ENCODE measurements at places on chromosomes 12 and 14.

- peaks cover 22% of the 10 kb centered on the region for H3K4me1 ChIP-seq
- no peak overlapping the region for H3K27ac ChIP-seq
- H3K4me3 ChIP-seq, result no peak overlapping the region
- no peaks in the 10 kb centered on the region for H3K36me3 ChIP-seq
Measured at GRCh38 chr14:93764211-93764659, 24.1 kb downstream of the PRIMA1 start.

DNA sequence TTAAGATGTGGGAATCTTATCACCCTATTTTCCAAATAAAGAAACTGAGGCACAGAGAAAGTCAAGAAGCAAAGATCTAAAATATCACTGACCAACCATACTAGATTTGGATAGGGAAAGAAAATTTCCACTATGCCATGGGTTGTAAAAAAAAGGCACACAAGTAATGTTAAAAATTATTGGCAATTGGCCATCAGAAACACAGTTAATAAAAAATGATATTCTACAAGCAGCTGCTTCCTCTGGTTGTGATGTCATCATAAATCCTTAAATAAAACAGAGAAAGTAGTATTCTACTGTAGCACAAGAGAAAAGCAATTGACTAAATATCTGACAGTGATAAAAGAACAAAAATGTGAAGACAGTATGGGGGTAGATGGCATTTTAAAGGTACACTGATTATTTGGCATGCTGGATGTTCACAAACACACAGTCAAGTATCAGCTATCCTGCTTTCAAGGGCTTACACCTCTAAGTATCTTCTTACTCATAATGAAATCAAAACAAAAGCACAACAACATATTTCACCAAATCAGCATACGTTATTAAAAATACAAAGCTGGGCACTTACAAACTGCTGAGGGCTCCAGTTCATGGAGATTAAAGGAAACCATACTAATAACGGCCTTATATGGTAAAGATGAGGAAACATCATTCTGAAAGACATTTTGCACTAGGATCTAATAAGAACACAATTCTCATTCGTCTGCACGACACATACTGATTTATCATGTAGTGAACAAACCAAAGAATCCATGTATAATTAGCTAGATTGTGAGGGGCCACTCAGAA, 45.7 kb downstream of the CORO1C start:
- no peaks in the 10 kb centered on the region for H3K27me3 ChIP-seq
- no peak for DNase-seq
- peaks cover 58% of the 10 kb centered on the region for H3K4me1 ChIP-seq

DNA sequence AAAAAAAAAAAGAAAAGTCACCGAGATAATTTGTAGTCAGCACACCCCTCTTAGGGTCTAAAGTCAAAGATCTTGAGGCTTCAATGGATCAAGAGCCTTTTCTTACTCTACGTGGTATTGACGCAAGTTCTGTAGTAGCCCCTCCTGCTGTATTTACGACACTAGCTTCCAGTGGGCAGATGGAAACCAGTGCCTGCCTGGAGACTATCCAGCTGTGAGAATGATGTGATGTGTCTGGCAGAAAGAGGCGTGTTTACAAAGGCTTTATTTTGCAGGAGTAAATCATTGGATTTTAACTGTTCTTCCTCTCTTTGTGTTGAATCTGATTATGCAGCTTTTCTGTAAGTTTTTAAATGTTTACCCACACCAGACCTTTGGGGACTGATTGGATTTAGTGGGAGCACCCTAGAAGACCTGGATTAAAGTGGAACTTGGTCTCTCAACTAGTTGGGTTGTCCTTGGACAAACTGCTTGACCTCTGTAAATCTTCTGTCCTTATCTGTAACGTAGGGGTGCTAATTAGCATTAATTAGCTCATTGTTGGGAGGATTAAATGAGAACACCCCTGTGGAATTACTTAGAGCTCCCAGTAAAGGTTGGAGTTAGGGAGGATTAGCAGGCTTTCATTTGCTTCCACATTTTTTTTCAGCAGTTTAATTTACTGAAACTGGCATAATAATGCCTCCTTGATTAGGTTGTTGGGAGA, 72.4 kb downstream of the RASSF3 start:
- peaks cover 8% of the 10 kb centered on the region for H3K36me3 ChIP-seq
- no peak overlapping the region for H3K4me3 ChIP-seq
- DNase-seq, result peak; percentile 80
- peaks cover 10% of the 10 kb centered on the region for H3K4me1 ChIP-seq

DNA sequence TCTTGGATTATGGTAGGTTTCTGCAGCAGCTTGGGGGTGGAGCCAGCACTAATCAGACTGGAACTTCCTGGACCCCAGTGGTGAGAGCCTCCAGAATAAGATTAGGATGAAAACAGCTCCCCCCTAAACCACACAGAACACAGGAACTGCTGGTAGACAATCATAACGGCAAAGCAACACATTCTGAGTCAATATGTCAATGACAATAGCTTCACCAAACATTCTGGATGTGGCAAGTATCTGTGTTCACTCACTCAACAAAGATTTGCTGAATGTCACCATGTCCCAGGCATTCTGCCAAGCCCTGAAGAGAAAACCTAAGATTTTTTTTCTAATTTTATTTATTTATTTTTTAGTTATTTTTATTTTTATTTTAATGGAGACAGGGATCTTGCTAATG, 65.2 kb downstream of the LRRC74A start:
- no peaks in the 10 kb centered on the region for H3K27me3 ChIP-seq
- H3K27ac ChIP-seq, result no peak overlapping the region
- no peaks in the 10 kb centered on the region for H3K36me3 ChIP-seq
- no peak for DNase-seq

- no peak for DNase-seq
- no peak overlapping the region for H3K4me3 ChIP-seq
- H3K27me3 ChIP-seq, result no peaks in the 10 kb centered on the region
- H3K27ac ChIP-seq, result peak overlapping the region; percentile 86
- H3K4me1 ChIP-seq, result peaks cover 25% of the 10 kb centered on the region
- no peaks in the 10 kb centered on the region for H3K36me3 ChIP-seq
Measured at GRCh38 chr12:5456906-5457305, 25.0 kb downstream of the NTF3 start.

DNA sequence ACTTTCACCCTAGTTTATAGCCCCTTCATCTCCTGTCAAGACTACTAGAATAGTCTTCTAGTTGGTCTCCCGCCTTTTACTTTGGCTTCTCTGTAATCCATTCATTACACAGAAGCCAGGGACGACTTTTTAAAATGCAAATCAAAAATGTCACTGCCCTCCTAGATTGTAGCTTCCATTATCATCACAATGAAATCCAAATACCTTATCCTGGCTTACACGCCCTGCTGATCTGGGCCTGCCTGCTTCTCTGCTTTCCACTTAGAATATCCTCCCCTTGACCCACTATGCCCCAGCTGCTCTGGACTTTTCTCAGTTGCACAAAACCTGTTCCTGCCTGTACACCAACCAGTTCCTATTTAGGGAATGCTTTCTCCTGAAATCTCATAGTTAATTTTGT, 4.5 kb upstream of the EEA1 start:
- H3K36me3 ChIP-seq, result no peaks in the 10 kb centered on the region
- H3K4me1 ChIP-seq, result no peaks in the 10 kb centered on the region
- no peak overlapping the region for H3K4me3 ChIP-seq
- no peak for DNase-seq
- H3K27ac ChIP-seq, result no peak overlapping the region

GRCh38 chr12:48933664-48934311, 8.5 kb upstream of the FKBP11 start:
- no peak overlapping the region for H3K27ac ChIP-seq
- peaks cover 23% of the 10 kb centered on the region for H3K36me3 ChIP-seq
- no peaks in the 10 kb centered on the region for H3K27me3 ChIP-seq

- H3K36me3 ChIP-seq, result no peaks in the 10 kb centered on the region
- DNase-seq, result no peak
- no peak overlapping the region for H3K27ac ChIP-seq
- peaks cover 20% of the 10 kb centered on the region for H3K4me1 ChIP-seq
- H3K27me3 ChIP-seq, result no peaks in the 10 kb centered on the region
Measured at GRCh38 chr14:50826681-50827080, 4.3 kb downstream of the NIN start.

DNA sequence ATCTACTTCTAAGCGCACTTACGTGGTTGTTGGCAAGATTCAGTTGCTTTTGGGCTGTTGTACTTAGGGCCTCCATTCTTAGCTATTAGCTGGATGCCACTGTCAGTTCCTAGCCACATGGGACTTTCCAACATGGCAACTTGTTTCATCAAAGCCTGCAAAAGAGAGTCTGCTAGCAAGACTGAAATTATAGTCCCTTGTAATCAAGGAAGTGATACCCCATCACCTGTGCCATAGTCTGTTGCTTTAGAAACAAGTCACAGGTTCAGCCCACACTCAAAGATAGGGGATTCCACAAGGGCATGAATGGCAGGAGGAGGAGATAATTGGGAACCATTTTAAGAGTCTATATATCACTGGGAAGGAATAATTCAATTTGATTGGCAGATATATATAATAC, 27.1 kb upstream of the SLC17A8 start:
- H3K27ac ChIP-seq, result no peak overlapping the region
- H3K27me3 ChIP-seq, result no peaks in the 10 kb centered on the region
- H3K4me1 ChIP-seq, result no peaks in the 10 kb centered on the region

GRCh38 chr12:16258963-16259362, 18.5 kb downstream of the SLC15A5 start:
- no peak overlapping the region for H3K27ac ChIP-seq
- H3K4me1 ChIP-seq, result no peaks in the 10 kb centered on the region
- DNase-seq, result no peak
- no peak overlapping the region for H3K4me3 ChIP-seq
- H3K27me3 ChIP-seq, result no peaks in the 10 kb centered on the region

- no peak within 1 kb of the TSS for H3K27ac ChIP-seq
- H3K36me3 ChIP-seq, result no peaks in the 10 kb centered on the region
- H3K4me1 ChIP-seq, result no peaks in the 10 kb centered on the region
- H3K27me3 ChIP-seq, result no peaks in the 10 kb centered on the region
- no peak for DNase-seq
- no peak within 1 kb of the TSS for H3K4me3 ChIP-seq
Measured at GRCh38 chr12:6635856-6636531, at the start of gene LPAR5. Gene LPAR5 (minus strand): TSS chr12:6635959. CDS start chr12:6621248, 14,711 bp downstream.

DNA sequence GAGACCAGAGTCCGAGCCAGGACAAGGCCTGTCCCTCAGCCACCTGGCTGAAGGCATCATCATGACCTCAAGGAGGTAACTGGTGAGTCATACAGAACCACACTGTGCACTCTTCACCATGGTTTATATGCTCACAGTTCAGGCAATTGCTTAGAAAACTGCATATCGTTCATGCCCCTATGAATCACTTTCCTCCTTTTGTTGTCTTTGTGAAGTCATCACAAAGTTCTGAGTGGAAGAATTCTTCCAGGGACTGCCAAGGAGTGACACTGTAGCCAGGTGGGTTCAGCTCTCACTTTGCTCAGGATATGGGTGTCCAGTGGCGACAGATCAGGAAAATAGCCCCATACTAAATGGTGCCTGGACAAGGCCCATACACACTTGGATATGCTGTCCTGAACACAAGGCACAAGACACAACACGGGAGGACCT, 92.5 kb downstream of the DPF3 start:
- peak overlapping the region; percentile 19 for H3K27ac ChIP-seq
- H3K4me1 ChIP-seq, result peaks cover 8% of the 10 kb centered on the region
- no peak for DNase-seq
- no peak overlapping the region for H3K4me3 ChIP-seq
- no peaks in the 10 kb centered on the region for H3K27me3 ChIP-seq

GRCh38 chr14:99118946-99119345, 153.1 kb downstream of the BCL11B start:
- H3K36me3 ChIP-seq, result no peaks in the 10 kb centered on the region
- no peak for DNase-seq
- no peaks in the 10 kb centered on the region for H3K4me1 ChIP-seq
- no peak overlapping the region for H3K4me3 ChIP-seq
- H3K27me3 ChIP-seq, result peaks cover 10% of the 10 kb centered on the region

DNA sequence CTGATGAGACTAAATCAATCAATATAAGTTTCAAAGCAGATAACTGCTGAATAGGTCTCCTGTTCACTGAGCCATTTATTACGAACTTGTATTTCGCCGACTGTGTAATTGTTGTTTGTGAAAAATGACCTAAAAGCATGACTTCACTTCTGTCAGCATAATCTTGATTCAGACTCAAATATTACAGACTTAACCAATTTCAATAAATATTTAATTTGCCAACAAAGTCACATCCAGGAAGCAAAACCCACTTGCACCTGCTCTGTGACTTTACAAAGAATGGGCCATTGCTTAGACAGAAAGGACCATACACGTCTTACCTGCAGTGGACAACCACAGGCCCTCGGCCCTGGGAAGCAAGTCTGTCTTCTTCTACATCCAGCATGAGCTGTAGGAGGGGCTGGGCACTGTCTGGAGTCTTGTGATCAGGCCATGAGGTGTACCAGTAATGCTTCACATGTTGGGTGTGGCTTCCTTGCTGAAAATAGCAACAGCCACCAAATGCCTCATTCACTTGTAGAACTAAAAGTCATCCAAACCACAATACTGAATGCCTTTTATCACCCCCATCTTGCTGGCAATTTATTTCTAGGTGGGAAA, 23.5 kb upstream of the PTPRB start:
- no peaks in the 10 kb centered on the region for H3K27me3 ChIP-seq
- no peak overlapping the region for H3K4me3 ChIP-seq
- H3K4me1 ChIP-seq, result no peaks in the 10 kb centered on the region
- no peak for DNase-seq
- H3K36me3 ChIP-seq, result no peaks in the 10 kb centered on the region

DNA sequence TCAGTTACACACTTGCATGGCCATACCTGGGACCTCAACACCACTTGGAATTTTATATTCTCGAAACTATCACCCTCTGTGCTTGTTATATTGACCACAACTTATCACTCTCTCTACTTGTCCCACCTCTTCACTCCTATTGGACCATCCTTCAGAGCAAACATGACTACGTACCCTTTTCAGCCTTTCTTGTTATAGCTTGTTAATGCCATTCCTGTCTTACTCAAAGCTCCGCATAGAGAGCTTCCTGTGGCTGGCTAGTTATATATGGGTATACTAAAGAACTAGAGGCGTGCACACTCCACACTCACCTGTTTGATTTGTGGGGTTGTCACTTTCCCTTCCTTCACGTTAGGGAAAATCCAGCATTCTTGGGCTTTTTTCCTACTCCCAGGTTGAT, 26.3 kb upstream of the FRS2 start:
- no peaks in the 10 kb centered on the region for H3K36me3 ChIP-seq
- no peak for DNase-seq
- H3K27ac ChIP-seq, result no peak overlapping the region
- no peaks in the 10 kb centered on the region for H3K27me3 ChIP-seq
- H3K4me1 ChIP-seq, result no peaks in the 10 kb centered on the region
- no peak overlapping the region for H3K4me3 ChIP-seq

- H3K27me3 ChIP-seq, result no peaks in the 10 kb centered on the region
- H3K4me1 ChIP-seq, result no peaks in the 10 kb centered on the region
- DNase-seq, result no peak
- H3K36me3 ChIP-seq, result no peaks in the 10 kb centered on the region
Measured at GRCh38 chr12:3137814-3138445, 60.8 kb downstream of the TSPAN9 start.
